ENCODE measurements at places on chromosomes 11 and 22.

DNA sequence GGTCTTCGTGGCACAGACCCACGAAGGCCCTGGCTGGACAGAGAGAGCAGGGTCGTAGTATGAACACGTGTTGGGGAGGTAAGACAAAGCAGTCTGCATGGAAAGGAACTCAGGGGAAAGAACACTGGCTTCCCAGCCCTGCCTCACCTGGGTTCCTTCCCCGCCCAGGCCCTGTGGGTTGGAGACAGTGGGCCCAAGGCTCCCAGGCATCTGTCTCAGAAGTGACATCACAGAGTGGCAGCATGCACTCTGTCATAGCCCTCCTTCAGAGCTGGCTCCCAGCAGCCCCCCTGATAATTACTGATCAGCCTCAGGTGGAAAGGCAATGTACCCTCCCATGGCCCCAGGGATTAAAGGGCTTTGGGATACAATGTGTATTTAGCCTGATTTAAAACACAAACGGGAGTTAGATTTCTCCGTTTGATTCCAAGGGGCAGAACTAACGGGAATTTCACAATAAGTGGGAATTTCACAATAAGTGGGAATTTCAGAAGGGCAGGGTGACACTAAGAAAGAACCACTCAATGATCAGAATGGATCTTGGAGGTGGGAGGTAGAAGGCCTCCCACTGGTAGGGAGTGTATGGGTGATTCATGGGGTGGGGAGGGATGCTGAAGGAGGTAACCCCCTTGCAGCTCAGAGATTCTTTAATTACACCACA, 65.1 kb downstream of the SLC22A12 start:
- no peak for DNase-seq

DNA sequence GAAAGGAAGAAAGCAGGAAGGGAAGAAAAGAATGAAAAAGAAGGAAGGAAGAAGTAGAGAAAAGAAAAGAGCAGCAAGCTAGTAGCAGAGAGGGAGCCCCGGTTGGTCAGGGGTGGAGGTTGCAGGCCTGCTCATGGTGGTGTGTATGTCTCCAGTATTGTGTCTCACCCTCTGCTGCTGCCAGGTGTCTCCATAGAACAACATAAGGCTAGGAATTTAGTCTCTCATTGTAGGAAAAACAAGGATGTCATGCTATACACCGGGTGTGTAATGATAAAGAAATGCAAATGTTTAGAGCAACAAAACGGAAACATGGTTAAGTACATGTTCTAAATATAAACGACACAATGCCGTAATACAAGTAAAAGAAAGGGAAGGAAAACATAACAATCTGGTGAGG, 342.5 kb downstream of the NTM start:
- DNase-seq, result no peak

DNA sequence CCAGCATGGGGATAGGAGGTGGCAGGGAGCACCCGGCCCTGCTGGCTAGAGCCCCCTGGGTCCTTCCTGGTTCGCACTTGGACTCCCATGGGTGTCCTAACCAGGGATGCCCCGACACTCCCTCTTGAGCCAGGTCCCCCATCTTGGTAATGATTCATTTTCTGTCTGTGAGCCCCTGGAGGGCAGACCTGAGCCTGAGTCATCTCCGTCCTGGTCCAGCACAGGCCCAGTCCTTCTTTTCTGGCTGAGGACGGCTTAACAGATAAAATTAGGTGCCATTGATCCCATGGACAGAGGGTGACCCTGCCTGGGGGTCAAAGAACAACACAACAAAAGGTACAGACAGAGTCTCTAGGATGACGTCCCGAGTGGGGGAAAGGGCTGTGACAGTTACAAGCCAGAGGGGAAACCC, 3.5 kb downstream of the RHOD start:
- no peak for DNase-seq

DNA sequence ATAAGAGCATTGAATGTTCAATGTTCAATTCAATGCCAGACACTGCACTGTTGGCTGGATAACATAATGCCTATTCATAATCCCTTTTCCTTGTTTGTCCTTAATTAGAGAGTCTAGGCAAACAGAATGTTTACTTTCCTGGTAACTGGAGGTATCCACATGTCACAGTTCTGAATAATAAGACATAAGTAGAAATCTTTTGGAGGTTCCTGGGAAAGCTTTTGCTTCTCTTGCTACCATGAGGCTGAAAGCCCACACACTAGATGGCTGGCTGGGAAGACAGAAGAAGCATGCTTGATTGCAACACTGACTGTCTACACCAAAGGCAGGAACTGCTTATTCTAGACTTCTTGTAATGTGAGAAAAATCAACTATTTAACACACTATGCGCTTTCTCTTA, 79.5 kb downstream of the GAB2 start:
- no peak for DNase-seq

DNA sequence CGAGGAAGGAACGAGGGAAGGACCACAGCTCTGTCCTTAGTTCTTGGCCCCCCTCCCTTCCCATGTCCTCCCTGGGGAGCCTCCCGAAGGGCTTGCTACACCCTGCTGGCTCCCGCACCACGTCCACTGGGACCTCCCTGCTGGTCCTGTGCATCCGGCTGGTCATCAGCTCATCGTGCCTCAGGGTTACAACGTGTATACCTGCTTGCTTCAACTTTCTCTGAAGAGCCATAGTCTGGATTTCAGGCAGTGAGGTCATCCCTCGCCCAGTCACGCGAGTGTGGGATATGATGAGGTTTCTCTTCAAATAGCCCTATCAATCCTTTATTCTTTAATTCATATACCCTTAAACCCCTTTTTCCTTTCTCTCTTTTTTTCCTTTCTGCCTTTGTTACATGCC, 21.5 kb upstream of the CECR2 start:
- no peak for DNase-seq

- DNase-seq, result no peak
These were observed 114.8 kb downstream of the SERGEF start for GRCh38 chr11:17898071-17898470.

GRCh38 chr11:5967708-5968107, 586 bp downstream of the OR56A5 start:
- DNase-seq, result no peak

- no peak for DNase-seq
These were observed 1.9 kb upstream of the ARHGEF12 start for GRCh38 chr11:120334332-120334731.

- peak; percentile 63 for DNase-seq
These were observed at the start of gene RDX for GRCh38 chr11:110296226-110297075. Gene RDX (minus strand): TSS chr11:110296614. CDS start chr11:110279692, 16,922 bp downstream.

- no peak for DNase-seq
These were observed 710 bp upstream of the DGCR2 start for GRCh38 chr22:19122752-19123492.

DNA sequence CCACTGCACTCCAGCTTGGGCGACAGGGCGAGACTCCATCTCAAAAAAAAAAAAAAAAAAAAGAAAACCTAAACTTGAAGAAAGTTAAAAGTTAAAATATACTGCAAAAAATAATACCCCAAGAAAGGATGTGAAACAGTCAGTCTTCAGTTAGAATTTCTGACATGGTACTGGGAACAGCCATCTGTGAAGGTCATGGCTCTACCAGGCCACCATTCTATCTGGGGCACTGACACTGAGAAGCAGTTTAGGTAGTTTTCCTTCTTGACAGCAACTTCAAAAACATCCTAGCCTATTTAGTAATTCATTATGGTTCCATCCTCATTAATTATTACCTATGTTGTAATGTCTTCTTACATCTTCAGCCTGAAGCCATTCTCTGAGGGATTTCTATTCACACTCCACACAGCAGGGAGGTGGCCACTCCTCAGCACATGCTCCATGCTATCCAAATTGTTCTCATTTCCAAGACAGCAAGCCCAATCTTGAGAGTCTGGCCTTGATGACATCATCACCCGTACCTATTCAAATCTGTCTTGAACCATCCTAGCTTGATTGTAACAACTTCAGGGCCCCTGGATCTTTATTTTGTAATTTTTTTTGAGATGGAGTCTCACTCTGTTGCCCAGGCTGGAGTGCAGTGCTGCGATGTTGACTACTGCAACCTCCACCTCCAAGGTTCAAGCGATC, 38.2 kb downstream of the SERPIND1 start:
- no peak for DNase-seq

DNA sequence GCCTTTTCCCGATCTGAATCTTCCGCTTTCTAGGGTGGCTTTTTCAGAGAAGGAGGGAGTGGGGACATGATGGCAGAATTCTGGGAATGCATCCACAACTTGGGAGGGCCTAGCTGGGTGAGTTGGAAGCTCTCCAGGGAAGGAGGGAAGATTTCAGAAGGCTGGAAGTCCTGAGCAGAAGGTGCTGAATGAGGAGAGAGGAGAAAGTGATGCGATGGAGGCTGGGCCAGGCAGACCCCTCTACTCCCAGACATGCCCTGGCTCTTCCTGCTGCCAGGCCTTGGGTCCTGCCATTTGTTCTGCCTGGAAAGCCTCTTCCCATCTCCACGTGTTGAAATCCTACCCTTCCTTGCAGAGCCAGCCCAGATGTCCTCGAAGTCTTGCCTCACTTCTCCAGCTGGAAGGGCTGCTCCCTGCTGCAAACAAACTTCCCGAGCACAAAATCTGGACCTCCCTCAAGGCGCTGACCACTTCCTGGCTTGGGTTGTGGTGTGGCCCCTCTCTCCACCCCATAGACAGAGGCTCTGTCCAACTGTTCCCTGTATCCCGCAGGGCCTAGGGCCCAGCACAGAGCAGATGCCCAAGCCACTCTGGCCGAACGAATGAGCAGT, 16.8 kb downstream of the LRRC32 start:
- DNase-seq, result no peak

DNA sequence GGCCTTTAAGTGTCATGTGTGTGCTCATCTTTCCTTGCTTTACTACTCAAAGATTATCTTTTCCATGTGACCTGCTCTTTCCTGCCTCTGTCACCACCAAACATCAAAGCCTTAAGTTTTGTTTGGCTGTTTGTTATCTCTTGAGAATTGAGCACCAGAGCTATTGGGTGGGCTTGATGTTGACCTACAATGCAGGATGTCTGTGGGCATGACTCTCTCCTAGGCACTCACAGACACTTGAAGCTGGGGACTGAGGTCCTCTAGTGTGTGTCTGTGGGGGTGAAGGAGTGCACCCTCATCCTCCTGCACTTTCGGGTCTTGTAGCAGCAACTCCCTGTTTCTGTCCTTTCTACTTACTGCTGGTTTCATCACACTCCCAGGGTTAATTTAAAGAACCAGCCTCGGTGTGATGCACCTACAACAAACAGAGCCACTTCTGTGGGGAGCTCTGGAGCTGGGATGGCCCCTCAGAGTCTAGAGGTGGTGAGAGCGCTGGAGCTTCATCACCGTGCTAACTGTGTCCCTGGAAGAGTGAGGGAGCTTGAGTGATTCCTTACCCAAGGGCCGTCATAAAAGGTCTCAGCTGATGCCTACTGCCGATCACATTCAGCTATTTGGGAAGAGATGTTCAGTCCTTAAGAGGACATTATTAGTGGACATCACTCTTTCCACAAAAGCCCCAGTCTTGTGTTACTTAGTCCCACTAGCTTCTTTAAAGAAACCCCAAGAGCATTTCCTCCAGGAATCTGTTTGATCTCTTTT, 56.3 kb downstream of the LRRC74B start:
- no peak for DNase-seq

DNA sequence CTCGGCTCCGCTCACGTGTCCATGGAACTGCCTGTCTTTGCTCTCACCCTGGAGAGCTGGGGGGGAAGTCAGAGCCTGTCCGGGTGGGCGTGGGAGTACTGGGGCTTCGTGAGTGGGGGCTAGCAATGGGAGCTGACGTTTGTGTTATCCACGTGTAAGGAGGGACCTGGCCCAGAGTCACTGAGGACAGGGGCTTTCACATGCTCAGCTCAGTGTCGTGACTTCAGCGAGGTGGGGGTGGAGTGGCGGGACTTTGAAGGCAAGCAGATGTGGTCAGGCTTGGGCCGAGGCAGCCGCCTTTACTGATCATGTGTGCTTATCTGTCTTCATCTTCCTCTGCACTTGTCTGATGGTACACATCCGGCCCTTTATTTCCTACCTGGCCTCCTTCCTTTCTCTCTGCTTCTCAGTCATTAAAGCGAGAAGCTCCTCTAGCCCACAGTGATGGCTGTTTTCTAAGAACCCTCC, 113.1 kb upstream of the NNMT start:
- DNase-seq, result no peak

- no peak for DNase-seq
These were observed 473.4 kb downstream of the METTL15 start for GRCh38 chr11:28581286-28582242.

DNA sequence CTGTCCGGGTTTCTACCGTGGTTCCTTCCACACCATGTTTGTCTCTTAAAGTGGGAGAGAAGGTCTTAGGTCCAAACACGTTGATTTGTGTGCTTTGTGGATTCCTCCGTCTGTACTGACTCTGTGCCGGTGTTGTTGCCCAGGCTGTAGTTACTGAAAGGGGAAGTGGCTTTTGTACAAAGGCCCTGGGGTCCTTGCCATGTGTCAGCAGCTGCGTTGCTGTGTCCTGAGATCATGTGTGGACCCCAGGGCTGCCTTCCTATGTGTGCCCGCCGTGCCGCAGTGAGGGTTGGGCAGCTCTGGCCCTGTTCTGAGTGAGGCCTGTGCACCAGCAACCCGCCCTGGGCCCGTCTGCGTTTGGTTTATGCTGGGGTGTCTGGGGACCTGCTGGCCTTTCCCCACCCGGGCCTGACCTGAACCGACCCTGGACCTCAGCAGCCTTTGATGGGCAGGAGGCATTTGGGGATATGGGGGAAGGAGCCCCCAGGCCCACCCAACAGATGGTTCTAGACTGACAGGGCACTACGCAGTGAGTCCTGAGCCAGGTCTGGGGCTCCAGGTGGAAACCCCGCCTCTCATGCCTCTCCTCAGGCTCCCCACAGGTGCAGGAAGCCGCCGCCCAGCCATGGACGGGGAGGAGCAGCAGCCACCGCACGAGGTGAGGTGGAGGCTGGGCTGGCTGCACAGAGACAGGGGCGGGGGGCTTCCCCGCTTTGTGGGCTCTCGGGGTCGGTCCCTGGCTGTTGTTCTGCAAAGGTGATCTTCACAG, 6.9 kb downstream of the TRABD start:
- no peak for DNase-seq

DNA sequence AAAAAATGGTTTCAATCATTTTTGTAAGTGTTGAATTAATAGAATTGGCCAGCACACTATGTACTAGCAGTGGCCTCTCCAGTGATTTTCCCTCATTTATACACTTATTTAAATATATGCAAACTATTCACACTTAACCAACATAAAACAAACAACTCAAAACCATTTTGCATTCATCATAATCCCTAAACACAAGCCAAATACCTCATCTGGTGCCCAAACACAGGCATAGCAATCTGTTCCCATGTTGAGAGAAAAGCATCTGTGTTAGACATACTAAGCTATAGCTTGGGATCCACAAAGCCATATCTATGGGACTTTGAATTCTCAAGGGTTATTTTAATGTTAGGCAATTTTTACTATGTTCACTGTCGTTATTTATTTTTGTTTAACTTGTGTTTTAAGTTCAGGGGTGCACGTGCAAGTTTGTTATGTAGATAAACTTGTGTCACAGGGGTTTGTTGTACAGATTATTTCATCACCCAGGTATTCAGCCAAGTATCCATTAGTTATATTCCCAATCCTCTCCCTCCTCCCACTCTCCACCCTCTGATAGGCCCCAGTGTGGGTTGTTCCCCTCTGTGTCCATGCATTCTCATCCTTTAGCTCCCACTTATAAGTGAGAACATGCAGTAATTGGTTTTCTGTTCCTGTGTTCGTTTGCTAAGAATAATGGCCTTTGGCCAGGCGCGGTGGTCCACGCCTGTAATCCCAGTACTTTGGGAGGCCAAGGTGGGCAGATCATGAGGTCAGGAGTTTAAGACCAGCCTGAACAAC, 31.0 kb upstream of the RCN1 start:
- DNase-seq, result no peak

Data from D721Med (cell line).